ENCODE measurements at places on chromosomes 12 and 14. TPM values are rescaled to one million over a fixed set of nuclear protein-coding genes. Genes with fewer than 3 reads are reported as not detected.

Gene EXD2
- 17.2 TPM for total RNA-seq

Gene TSPAN8
- total RNA-seq, result 5.5 TPM

Gene FBLN5
- total RNA-seq, result 280 TPM

Gene LIN7A
- total RNA-seq, result 4.6 TPM

Gene C12orf42
- total RNA-seq, result not detected

Gene IFNG
- total RNA-seq, result not detected

Gene CLEC4D
- not detected for total RNA-seq

Gene KRT85
- not detected for total RNA-seq

Gene RND1
- total RNA-seq, result 0.85 TPM

Gene KRT74
- total RNA-seq, result not detected

Gene MEG3
- 105 TPM for total RNA-seq

Gene LMO3
- 20.2 TPM for total RNA-seq

Gene ANKRD33
- not detected for total RNA-seq

Gene PMCH
- total RNA-seq, result not detected

Gene TDP1
- 9.4 TPM for total RNA-seq

Gene SLC7A7
- 7.6 TPM for total RNA-seq

Gene NGB
- not detected for total RNA-seq

Gene ST8SIA1
- total RNA-seq, result 9.7 TPM

Gene TESPA1
- not detected for total RNA-seq
